ENCODE measurements at places on chromosomes 3 and 15. TPM values are rescaled to one million over a fixed set of nuclear protein-coding genes. Genes with fewer than 3 reads are reported as not detected.

GRCh38 chr3:20185331-20185678 is 701 bp downstream of the SGO1 start:
- no peak overlapping the region for H3K27ac ChIP-seq
- no peaks in the 10 kb centered on the region for H3K36me3 ChIP-seq
- H3K4me3 ChIP-seq, result peak overlapping the region; percentile 74
- no peak for DNase-seq
- H3K4me1 ChIP-seq, result peaks cover 9% of the 10 kb centered on the region

The SLC12A1 gene
- polyA plus RNA-seq, result not detected

GRCh38 chr3:179460260-179460659 is 9.0 kb upstream of the GNB4 start:
- H3K27ac ChIP-seq, result no peak overlapping the region
- no peaks in the 10 kb centered on the region for H3K36me3 ChIP-seq
- no peak overlapping the region for H3K4me3 ChIP-seq
- H3K4me1 ChIP-seq, result no peaks in the 10 kb centered on the region
- H3K27me3 ChIP-seq, result peaks cover 21% of the 10 kb centered on the region
- DNase-seq, result no peak

DNA sequence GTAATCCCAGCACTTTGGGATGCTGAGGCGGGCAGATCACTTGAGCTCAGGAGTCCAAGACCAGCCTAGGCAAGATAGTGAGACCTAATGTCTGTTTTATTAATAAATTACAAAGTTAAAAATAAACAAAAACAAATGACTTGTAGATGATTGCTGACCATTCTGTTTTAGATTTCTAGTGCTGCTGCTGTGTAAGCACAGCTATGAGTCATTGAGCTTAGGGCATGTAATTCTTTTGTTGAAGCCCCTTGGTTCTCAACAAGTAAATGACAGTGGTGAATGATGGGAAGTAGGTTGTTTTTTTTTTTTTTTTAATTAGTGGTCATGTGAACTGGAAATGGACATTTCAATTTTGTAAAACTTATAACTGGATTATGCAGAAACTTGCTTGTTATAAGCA is 63.3 kb downstream of the LEO1 start:
- no peak overlapping the region for H3K27ac ChIP-seq
- no peaks in the 10 kb centered on the region for H3K36me3 ChIP-seq
- no peaks in the 10 kb centered on the region for H3K4me1 ChIP-seq
- no peaks in the 10 kb centered on the region for H3K27me3 ChIP-seq
- H3K4me3 ChIP-seq, result no peak overlapping the region

GRCh38 chr3:140494970-140495369 is 182.9 kb upstream of the TRIM42 start:
- H3K27ac ChIP-seq, result no peak overlapping the region
- H3K36me3 ChIP-seq, result no peaks in the 10 kb centered on the region
- no peak overlapping the region for H3K4me3 ChIP-seq
- H3K27me3 ChIP-seq, result no peaks in the 10 kb centered on the region
- DNase-seq, result no peak
- no peaks in the 10 kb centered on the region for H3K4me1 ChIP-seq

GRCh38 chr3:6781092-6781491 is 79.8 kb upstream of the GRM7 start:
- no peaks in the 10 kb centered on the region for H3K36me3 ChIP-seq
- no peak overlapping the region for H3K4me3 ChIP-seq
- no peaks in the 10 kb centered on the region for H3K27me3 ChIP-seq
- H3K27ac ChIP-seq, result no peak overlapping the region

DNA sequence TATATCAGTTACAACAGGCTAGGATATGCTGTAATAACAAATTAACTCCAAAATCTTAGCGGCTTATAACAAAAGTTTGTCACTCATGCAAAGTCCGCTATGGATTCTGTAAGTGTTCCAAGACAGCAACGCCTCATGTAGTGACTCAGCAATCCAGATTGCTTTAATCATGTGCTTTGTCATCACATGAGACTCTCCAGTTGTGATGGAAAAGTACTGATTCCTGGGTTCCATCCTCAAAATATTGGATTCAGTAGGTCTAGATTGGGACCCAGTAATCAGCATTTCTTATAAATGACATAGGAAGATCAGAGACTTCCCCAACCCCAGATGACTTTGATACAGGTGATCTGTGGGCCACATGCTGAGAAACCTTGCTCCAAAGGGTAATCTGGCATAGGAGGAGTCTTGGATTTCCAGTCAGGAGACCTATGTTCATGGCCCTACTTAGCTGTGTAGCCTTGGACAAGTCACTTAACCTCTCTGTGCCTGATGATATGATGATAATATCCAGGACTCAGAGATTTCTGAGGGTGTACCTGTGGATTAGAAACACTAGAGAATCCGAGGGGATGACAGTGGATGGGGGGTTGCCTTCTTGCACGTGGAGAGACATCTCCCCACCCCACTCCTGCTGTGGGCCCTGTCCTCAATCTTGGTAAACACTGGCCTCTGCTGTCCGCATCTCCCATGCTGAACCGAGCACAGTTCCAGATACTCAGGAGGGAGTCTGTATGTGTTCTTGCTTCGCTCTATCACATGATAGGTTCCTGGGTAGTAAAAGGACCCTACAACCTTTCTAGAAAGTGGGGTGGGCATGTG is 65.5 kb downstream of the CORO2B start:
- H3K4me3 ChIP-seq, result no peak overlapping the region
- no peak overlapping the region for H3K27ac ChIP-seq
- DNase-seq, result no peak
- no peaks in the 10 kb centered on the region for H3K36me3 ChIP-seq

The XCR1 gene
- polyA plus RNA-seq, result 0.07 TPM

GRCh38 chr3:11381141-11381540 is 108.9 kb downstream of the ATG7 start:
- H3K4me1 ChIP-seq, result peaks cover 33% of the 10 kb centered on the region
- no peaks in the 10 kb centered on the region for H3K27me3 ChIP-seq
- DNase-seq, result no peak
- peak overlapping the region; percentile 28 for H3K4me3 ChIP-seq

- H3K27me3 ChIP-seq, result no peaks in the 10 kb centered on the region
- no peak for DNase-seq
- no peak overlapping the region for H3K27ac ChIP-seq
These were observed 106.5 kb downstream of the ITPR1 start for GRCh38 chr3:4599612-4600011.

- DNase-seq, result no peak
- no peaks in the 10 kb centered on the region for H3K4me1 ChIP-seq
- H3K4me3 ChIP-seq, result no peak overlapping the region
These were observed 80.6 kb downstream of the MFSD1 start for GRCh38 chr3:158882445-158882844.

The PROS1 gene
- polyA plus RNA-seq, result 3.8 TPM

- H3K27me3 ChIP-seq, result no peaks in the 10 kb centered on the region
- peak; percentile 79 for DNase-seq
- H3K36me3 ChIP-seq, result no peaks in the 10 kb centered on the region
- H3K4me3 ChIP-seq, result no peak overlapping the region
- H3K4me1 ChIP-seq, result no peaks in the 10 kb centered on the region
These were observed 129.8 kb upstream of the PHLDB2 start for GRCh38 chr3:111729087-111729846.

The HTR3E gene
- not detected for polyA plus RNA-seq

The LYSMD2 gene
- polyA plus RNA-seq, result 9.7 TPM

Measured in psoas muscle (tissue), 8 donors.